ENCODE measurements at places on chromosomes 11 and 22.

DNA sequence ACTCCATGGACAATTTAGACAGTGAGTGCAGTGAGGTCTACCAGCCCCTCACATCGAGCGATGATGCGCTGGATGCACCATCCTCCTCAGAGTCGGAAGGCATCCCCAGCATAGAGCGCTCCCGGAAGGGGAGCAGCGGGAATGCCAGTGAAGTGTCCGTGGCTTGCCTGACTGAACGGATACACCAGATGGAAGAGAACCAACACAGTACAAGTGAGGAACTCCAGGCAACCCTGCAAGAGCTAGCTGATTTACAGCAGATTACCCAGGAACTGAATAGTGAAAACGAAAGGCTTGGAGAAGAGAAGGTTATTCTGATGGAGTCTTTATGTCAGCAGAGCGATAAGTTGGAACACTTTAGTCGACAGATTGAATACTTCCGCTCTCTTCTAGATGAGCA, 51.4 kb downstream of the SPECC1L start:
- peak; percentile 73 for DNase-seq

DNA sequence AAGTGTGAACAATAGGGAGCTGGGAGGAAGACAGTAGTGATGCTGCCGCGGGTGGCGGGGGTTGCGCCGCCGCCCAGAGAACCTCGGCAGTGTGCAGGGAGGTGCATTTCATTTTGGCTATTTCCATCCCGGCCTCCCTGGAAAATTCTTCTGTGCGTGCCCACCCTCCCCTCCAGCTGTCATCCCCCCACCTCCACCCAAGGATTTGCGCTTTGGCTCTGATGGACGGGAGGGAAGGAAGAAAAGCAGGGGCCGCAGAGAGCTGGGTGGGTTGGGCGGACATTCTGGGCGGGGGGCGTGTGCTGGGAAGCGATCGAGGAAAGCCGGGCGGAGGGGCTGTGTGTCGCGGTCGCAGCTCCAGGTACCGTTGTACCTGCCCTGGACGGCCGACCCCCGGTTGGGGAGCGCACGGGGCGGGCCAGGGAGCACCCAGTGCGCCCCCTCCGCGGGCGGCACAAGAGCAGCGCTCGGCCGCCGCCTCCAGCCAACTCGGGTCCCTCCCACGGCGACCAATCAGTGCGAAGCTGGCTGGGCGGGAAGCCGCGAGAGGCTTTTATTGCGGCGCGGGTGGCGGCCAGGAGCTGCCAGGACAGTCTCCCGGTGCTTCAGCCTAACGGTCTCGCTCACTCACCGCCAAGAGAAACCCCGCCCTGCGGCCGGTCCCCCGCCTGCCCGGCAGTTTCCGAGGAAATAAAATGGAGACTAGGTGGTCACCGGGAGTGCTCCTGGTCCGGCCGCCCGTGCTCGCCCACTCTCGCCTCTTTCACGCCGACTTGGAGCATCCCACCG, 1.6 kb downstream of the NCAM1 start:
- peak; percentile 86 for DNase-seq

- no peak for DNase-seq
Observed at GRCh38 chr22:49013707-49014106, 814.0 kb downstream of the BRD1 start.

DNA sequence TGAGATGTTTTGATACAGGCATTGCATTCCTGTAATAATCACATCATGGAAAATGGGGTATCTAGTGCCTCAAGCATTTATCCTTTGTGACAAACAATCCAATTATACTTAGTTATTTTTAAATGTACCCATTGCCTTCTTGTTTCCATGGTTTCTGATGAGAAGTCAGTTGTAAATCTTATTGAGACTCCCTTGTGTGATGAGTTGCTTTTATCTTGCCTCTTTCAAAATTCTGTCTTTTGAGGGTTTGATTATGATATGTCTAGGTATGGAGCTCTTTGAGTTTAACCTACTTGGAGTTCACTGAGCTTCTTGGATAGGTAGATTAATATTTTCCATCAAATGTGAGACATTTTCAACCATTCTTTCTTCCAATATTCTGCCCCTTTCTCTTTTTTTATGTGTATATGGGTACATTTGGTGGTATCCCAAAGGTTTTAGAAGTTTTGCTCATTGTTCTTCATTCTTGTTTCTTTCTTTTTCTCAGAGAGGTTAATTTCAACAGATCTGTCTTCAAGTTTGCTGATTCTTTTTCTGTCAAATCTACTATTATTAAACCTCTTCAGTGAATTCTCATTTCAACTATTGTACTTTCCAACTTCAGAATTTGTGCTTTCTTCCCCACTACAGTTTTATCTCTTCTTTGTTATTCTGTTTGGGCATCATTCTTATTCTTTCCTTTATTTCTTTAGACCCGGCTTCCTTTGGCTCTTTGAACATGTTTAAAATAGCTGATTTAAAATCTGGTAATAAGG, 13.7 kb downstream of the NAGA start:
- no peak for DNase-seq

- no peak for DNase-seq
Observed at GRCh38 chr11:1966531-1966930, 19.4 kb downstream of the MRPL23 start.

GRCh38 chr11:62018981-62019664, 51.7 kb upstream of the FTH1 start:
- DNase-seq: no peak

DNA sequence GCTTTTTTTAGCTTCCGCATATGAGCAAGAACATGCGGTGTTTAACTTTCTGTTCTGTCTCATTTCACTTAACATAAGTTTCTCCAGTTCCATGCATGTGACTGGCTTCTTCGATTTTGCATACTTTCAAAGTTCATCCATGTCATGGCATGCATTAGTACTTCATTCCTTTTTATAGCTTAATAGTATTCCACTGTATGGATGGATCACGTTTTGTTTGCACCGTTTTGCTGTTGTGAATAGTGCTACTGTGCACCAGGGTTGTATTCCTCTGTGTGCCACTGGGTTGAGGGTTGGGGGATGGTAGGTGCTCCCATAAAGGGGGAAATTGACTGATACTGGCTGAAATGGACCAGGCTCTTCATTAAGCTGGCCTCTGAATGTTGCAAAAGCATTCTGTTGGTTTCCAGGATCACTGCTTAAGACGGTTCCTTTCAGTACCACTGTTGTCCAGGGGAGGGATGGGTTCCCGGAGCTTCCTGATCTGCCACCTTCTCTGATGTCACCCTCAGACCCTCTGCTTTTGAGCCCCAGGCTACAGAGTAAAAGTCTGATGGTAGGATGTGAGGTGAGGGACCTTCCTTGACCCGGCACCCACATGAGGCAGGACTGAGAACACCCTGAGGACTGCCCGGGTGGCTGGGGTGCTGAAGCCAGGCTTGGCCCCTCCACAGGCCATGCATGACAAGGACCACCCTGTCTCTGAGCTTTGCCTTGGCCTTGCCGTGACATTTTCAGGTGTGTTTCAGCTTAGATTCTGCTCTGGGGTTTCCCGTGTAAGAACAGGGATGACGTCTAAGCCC, 24.4 kb downstream of the DGCR6L start:
- DNase-seq: no peak

- peak; percentile 34 for DNase-seq
Observed at GRCh38 chr11:56841210-56841810, 92.8 kb upstream of the OR9G4 start.

DNA sequence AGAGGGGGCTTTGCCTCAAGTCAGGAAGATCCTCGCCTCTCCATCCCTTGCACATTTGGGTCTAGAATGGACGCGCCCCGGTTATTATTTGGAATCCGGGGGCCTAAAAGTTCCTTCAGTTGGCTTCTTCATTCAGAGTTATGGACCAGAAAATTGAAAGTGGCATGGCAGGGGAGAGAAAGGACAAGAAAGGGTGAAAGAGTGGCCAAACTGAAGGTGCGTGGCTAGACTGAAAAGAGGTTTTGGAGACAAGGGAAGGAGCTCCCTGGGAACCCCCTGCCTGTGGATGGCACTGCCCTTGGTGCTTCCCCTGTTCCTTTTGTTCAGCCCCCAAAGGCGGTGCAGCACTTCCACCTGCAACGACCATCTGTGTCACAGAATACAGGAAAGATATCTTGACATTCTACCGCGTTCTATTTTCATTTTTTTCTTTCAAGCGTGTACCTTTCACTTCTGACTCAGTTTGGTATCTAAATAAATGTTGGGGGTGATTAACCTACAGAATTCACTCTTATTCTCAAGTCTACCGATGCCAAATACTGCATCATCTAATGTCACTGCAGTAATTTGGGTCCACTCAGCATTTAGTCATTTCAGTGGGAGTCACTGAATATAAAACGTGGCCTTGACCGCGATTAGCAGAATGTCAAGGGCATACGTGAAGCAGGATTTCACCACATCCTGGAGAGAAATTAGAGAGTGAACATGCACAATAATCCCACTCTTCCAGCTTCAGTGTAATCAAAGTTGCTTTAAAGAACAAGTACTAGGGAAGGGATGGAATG, 88.1 kb upstream of the ARHGAP32 start:
- DNase-seq: no peak

DNA sequence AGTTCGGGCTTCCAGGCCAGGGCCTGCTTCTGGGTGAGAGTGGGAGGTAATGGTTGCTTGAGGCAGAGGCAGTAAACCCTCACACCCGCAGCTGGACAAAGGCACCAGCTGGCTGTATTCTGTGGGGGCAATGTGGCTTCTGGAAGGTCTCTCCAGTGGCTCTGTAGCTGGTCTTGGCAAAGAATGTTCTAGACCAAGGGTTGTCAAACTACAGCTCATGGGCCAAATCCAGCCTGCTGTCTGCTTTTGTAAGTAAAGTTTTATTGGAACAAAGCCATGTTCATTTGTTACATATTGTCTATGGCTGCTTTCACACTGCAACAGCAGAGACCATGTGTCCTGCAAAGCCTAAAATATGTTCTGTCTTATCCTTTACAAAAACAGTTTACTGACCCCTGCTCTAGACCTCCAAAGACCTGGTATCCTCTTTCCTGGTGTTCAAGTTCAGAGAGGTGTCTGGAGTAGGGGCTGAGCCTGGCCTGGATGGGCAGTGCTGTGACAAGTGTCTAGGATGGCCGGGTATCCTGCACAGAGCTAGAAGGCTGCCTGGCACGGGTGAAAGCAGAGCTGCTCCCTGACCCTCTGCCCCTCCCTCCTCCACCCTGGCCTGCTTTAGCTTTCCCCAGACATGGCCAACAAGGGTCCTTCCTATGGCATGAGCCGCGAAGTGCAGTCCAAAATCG, 3.4 kb downstream of the TAGLN start:
- no peak for DNase-seq

DNA sequence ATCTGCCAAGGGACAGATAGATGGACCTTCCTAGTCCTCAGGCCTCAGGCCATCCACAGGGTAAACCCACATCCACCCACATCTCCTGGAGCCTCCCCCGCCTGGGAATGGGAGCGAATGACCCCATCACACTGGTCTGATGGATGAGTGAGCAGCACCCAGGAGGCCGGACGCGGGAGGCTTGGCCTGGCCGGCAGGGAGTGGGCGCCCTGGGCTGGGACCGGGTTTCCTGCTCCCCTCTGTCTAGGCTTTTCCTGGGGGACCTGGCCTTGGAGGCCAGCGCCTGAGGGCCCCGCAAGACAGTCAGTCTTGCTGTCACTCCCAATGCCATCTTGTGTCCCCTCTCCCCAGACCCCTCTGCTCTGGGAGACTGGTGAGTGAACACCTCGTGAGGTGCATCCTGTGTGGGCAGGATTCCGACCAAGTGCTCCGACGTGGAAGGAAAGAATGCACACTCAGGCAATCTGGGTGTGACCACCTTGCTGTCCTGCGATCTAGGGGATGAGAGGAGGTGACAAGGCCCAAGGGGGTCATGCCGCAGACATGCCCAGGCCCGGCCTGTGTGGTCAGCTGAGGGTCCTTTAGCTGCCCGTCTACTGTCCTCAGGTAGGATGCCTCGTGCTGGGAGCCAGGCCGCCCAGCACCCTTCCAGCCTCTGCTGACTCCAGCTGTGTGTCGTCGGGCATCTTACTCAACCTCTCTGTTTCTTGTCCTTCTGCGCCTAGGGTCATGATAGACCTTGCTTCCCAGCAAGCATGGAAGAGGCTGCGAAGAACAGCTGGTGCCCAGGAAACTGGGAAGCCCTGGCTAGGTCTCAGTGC, 26.5 kb upstream of the WNT7B start:
- DNase-seq: no peak
